ENCODE measurements at places on chromosomes 4 and X.

DNA sequence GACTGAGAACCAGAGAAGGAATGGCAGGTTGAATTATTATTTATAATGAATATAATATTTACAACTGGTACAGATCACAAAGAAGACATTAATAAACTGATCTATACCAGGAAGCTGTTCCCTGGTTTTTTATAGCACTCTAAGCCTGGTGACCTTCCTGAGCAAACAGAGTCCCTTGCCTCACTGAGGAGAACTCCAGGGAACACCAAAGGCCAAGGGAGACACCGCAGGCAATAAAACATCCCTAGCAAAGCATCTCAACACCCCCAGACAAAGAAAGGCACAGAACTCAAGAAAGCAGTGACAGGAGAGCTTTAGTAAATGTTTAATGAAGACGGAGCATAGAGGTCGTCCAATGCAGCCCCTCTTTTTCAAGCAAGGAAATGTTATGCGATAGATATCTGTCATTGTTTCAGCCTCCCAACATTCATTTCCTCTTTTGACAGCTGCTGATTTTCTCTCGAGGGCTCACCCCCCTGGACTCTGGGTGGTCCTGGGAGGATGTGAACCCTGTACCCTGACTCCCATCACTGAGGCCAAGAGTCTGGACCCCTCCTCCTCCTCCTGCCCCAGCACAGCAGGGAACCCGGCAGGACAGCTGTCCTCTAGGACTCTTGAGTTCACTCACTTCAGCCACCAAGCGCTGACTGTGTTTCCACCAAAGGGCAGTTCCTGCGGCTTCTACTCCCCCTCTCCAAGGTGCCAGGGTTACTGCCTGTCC is 342.5 kb upstream of the GATB start:
- DNase-seq: no peak

GRCh38 chr4:87360338-87360935 is 30.6 kb downstream of the HSD17B11 start:
- DNase-seq: no peak

GRCh38 chrX:50381729-50382415 is 88.8 kb downstream of the DGKK start:
- no peak for DNase-seq

DNA sequence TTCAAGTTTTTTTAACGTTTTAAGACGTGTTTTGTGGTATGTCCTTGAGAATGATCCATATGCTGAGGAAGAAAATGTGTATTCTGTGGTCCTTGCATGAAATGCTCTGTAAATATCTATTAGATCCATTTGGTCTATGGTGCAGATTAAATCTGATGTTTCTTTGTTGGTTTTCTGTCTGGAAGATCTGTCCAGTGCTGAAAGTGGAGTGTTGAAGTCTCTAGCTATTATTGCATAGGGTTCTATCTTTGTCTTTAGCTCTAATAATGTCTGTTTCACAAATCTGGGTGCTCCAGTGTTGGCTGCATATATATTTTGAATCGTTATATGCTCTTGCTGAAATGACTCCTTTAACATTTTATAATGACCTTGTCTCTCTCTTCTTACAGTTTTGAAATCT is 122.5 kb downstream of the RPA4 start:
- no peak for DNase-seq

DNA sequence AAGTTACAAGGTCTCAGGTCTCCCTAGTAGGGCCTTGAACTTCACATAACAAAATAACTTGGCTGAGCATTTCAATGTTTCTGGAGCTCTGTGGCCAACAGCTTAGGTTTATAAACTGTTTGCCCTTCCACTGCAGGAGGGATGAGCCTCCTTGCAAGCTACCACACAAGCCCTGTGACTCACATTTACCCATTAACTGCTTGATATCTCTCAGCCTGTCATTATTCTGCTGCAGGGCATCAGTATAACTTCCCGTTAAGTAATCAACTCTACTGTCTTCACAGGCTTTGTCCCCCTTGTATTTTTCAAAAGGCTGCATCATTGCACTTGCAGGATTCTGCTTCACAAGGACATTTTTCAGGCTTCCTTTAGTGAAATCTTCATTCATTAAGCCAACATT is 151.7 kb upstream of the CXCL13 start:
- no peak for DNase-seq

DNA sequence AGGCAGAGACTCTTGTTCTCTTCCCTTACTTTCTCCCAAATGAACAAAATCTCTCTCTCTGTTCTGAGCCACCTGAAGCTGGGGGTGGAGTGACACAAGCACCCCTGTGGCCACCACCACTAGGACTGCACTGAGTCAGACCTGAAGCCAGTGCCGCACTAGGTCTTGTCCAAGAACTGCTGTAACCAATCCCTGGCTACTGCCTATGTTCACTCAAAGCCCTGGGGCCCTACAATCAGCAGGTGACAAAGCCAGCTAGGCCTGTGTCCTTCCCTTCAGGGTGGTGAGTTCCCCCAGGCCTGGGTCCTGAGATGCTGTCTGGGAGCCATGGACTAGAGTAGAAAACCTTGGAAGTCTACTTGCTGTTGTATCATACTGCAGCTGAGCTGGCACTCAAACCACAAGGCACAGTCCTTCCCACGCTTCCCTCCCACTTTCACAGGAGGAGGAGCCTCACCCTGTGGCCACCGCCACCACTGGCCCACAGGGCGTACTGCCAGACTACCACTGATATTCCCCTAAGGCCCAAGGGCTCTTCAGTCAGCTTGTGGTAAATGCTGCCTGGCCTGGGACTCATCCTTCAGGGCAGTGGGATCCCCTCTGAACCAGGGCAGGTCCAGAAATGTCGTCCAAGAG is 119.1 kb downstream of the RTL9 start:
- DNase-seq: no peak

DNA sequence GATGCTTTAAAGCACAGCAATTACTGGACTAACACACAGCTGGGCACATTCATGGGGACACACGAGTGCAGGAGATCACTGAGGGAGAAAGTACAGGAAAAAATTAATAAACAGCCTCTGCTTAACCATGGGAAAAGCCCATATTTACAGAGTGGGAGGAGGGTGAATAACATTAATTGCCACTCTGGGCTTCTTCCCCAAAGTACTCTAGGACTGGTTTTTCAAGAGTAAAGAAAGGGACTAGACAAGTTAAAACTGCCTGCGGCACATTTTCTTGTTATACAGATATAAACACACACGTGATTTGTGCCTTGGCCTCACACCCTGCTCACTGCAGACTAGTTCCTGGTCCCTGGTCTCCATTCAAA is 179.7 kb upstream of the TET2 start:
- no peak for DNase-seq

- DNase-seq: no peak
Observed at GRCh38 chrX:109623997-109624396, 975 bp downstream of the KCNE5 start.

DNA sequence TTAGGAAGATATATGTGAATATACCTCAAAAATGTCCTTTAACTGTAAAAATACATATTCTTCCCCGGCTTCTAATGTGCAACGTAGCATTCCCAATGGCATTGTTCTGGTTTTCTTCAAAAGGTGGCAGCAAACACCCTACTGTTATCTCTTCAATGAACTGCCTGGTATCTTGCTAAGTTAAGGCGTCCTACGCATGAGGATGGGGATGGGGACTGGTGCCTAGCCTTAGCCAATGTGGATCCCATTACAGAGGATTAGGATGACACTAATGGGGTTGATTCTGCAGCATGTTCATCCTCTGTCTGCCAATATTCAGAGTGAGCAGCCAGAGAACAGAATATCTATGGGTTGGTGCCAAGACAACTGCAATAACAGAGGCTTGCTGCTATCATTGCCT is 334.9 kb upstream of the ADGRL3 start:
- DNase-seq: no peak

Measured in activated naive CD8-positive, alpha-beta T cell treated with anti-CD3 and anti-CD28 coated beads, Interleukin-2, amount 50 U/mL, for 16 hours (primary cell).